LoVo (cell line): ENCODE measurements at places on chromosomes 6 and 20.

GRCh38 chr6:133958791-133959190 lies 5.8 kb downstream of the TBPL1 start:
- no peak for DNase-seq

DNA sequence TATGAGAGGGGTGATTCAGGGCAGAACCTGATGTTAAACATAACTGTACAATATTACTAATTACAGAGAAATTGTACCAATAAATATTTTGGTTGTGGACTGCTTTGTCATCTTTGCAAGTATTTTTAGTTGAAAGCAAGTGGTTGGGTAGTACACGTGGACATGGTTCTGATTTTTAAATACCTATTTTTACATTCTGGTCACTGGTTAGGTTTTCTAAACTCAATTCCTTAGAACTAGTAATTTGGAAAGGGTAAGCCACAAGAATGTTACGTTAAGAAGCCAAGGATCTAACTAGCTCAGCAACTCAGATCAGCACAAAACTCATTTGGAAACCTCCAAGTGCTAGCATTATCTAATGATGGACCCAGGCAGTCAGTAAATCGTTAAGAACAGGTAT lies 2.7 kb downstream of the EPB41L2 start:
- no peak for DNase-seq

DNA sequence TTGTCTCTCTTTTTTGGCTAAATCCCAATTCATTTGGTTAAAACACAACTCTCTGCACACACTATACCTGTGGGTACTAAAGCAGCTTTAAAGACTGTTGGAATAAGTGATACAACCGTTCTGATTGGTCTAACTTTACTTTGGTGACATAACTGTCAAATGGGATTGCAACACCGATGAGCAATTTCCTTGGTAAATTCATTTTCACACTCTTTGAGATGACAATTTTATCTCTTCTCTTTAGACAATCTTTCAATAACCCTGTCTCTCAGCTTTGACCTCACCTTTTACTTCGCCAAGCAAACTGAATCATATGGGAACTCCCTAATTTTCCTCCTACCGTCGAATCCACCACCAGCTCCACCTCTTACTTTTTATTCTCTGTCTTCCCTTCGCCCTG lies 60.8 kb downstream of the ECT2L start:
- no peak for DNase-seq

DNA sequence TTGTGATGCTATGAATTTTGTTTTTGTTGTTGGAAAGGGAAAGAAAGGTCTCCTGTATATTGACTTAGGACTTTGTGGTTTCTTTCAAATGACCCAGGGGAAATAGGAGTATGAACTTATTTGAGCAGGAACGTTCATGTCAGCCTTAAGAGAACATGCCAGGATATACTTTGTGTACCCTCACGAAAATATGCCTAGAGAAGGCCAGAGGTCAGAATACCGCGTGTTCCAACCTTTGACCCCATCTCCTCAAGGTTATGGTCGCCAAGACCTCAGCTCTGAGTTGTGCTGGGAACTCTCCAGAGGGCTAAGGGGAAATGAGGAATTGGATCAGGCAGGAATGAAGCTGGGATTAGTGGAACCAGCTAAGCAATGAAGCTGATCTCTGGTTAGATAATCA lies 11.5 kb downstream of the TTLL9 start:
- no peak for DNase-seq

DNA sequence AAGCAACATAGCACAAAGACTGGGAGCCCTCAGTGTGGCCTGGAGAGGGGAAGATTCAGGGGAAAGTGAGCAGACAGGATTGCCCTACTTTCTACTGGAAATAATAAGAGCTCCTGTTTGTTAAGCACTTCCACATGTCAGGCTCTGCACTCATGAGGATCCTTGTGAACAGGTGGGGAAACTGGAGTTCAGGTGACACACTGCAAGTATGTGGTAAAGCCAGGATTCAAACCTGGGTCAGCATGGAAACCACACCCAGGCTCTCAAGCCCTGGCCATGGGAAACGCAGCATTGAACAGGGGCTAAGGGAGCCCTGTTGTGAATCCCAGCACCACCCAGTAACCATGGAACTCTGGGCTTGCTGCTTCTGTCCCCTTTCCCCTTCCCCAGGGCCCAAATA lies 42.8 kb upstream of the ID1 start:
- DNase-seq, result no peak

DNA sequence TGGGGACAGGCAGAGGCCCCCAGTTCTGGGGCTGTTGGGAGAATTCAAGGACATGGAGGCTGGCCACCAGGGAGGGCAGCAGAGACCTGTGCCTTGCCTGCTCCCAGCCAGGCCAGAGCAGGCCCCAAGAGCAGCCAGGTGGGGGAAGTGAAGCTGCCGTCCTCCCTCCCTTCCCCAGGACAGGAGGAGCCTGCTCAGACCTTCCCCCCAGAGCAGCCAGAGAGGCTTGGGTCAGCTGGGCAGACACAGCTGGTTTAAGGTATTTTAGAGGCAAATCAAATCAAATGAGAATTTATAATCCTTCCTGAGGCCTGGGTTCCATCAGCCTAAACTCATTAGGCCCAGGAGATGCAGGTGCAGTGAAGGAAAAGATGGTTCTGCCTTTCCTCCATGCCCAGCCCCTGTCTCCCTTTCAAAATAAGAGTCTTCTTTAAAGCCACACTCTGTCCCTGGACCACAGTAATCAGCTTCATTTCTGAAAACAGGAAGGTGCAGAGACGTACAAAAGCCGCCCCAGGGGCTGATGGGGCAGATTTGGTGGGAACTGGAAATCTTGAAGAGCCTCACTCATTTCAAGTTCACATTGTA lies 21.7 kb downstream of the BMP7 start:
- no peak for DNase-seq

DNA sequence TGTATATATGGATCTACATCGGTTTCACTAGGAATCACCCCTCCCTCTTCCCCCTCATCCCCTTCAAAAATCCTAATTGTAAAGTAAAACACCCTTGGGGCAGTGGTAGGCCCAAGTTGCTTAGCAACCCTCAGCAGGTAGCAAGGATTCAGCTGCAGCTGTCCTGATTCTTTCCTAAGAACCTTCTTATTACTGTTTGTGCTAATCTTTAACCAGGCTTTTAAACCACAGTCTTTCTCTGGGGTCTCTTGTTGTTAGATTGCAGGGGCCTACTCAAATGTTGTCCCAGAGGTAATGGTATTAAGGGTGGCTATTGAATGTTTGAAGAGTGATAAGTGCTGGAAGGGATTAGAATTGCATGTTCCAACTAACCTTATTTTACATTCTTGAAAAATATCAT lies 46.4 kb downstream of the PRL start:
- DNase-seq, result no peak

- no peak for DNase-seq
Observed at GRCh38 chr6:33694401-33694931, 17.0 kb downstream of the UQCC2 start.

GRCh38 chr20:10553326-10553984 lies 118.3 kb downstream of the SLX4IP start:
- peak; percentile 69 for DNase-seq

GRCh38 chr20:63458170-63459069 lies 14.0 kb downstream of the KCNQ2 start:
- no peak for DNase-seq

DNA sequence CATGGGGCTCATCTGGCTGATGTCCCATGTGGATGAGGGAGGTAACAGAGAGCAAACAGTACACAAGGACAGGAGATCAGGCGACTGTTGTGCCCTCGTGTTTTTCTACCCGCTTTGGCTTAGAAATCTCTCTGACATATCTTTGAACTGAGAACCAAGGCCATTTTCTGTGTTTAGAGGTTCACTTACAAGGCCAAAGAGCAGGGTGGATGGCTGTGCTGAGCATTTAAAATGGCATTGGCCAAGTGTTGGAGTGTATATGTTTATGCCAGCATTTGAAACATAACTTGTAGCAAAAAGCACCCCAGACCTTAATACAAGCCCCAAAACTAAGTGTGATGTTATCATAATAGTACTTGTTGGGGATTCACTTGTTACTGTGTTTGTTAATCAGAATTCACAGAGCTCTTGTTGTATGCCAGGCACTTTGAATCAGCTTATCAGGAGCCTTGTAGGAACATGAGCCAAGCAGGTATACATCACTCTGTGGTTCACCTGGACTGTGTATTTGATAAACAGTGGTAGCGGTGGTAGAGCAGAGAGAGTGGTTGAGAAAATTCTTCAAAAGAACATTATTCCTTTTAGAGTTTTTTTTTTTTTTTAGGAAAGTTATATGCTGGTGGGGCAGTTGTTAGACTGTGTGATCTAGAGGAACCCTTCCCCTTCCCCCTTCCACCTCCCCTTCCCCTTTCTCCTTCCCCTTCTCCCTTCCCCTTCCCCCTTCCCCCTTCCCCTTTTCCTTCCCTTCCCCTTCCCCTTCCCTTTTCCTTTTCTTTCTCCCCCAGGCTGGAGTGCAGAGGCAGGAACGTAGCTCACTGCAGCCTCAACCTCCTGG lies 71.3 kb downstream of the ATRN start:
- no peak for DNase-seq
